ENCODE measurements at places on chromosomes 11 and 22.

DNA sequence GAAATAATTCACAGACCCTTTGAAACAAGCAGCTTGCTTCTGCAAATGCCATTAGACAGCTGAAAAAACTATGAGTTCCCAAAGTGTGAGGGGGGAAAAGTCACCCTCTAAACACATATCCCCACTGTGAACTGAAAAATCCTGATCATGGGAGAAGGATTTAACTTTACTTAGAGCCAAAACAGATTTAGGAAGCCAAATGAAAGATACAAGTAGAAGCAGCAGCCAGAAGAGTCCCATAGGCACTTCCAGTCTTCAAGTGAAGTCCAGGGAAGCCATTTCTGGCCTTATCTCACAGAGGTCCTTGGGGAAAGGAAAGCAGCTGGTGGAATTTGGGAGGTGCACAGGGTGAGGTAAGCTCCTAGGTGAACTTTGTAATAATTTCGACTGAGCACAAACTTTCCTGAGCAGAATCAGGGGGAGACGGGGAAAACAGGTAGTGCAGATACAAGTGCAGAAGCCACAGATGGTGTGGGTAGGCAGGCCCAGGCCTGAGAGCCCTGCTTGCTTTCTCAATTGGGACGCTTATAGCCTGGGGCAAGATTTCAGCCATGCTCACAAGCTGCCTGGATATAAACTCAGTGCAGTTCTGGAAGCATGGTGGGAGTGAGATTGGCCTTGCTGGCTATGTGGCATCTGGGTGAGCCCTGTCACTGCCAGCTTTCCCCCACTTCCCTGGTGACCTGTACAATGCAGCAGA lies 44.8 kb downstream of the GAS2 start:
- no peak for DNase-seq

DNA sequence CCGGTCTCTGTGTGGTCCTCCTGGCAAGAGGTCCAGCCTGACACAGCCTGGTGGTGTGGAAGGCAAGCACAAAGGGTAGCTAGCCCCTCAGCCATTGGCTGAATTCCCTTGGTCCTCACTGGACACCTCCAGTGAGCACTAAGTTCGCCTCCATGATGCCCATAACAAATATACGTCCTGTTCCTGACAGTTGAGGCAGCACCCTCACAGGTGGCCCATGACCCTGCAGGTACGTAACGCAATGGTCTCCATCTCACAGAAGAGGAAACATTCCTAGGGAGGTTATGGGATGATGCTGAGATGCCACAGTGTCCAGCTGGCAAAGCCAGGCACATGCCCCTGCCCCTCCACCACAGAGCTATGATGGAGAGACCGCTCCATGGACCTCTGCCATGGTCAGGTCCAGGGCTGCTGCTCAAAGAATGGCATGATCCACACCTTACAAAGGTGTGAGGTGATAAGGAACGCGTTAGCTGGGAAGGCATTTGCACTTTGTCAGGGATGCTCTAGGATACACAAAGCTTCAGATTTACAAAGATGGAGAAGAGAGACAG lies 1.4 kb upstream of the GNAZ start:
- DNase-seq = no peak

- DNase-seq = no peak
These were observed 107.5 kb upstream of the OR4B1 start for GRCh38 chr11:48109046-48109666.

DNA sequence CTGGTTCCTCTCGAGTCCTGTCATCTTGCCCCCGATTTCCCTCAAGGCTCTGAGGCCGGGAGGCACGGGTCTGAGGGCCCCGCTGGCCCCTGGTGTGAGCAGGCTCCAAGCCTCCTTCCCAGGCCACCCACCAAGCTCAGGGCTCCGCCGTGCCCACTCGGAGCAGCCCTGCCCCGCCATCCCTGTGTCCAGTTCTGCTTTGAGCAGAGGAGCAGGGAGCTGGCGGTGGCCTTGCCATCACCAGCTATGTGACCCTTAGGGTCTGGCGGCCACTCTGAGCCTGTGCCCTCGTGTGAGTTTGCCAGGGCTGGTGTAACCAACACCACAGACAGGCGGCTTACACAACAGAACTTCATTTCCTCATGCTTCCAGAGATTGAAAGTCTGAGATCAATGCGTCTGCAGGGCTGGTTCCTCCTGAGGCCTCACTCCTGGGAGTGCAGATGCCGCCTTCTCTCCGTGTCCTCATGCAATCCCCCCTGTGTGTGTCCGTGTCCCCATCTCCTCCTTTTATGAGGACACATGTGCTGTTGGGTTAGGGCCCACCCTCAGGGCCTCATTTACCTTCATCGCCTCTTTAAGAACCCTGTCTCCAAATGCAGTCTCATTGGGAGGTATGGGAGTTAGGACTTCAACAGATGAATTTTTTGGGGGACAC lies 36.5 kb upstream of the CELSR1 start:
- DNase-seq = no peak

- peak; percentile 73 for DNase-seq
These were observed 6.3 kb upstream of the SYNGR1 start for GRCh38 chr22:39343259-39344045.

- no peak for DNase-seq
These were observed 69.2 kb upstream of the INCENP start for GRCh38 chr11:62054484-62055121.

DNA sequence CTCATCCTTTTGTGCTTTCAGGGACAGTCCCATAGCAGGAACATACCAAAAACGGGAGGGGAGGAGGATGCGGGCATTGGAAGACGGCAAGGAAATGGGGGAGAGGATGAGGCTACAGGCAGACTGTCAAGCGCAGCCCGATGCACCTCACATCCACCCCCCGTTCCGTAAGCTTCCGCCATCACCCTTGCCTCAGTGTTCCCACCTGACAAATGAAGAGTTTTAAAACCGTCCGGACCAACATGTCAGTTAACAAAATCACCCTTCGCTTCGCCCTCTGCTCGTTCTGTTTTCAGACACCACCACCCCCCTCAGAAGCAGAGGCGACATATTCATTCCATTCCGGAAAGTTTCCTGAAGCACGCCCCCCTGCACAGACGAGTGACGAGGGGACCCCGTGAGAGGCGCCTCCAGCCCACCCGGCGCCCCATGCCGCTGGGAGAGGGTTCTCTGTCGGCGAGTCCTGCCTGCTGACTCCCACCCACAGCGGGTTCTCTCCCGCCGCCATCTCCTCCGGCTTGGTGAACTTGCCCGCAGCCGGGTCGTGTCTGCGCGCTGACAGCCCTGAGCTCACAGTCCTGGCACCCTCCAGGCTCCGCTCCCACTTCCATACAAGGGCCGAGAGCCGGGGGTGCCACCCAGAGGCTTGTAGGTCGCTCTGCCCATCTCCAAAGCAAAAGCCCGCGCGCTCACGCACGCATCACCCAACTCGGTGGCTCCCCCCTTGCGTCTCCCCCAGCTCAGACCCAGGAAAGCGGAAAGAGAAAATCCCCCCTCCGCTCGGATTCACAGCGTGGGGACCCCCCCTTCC lies 1.5 kb downstream of the IGSF9B start:
- peak; percentile 65 for DNase-seq

Data from activated CD8-positive, alpha-beta T cell treated with anti-CD3 and anti-CD28 coated beads, Interleukin-2, amount 10 ng/mL, durations not matched to agents 7 days and 5 days (primary cell).